Caco-2 (cell line): ENCODE measurements at places on chromosomes 2 and 18.

DNA sequence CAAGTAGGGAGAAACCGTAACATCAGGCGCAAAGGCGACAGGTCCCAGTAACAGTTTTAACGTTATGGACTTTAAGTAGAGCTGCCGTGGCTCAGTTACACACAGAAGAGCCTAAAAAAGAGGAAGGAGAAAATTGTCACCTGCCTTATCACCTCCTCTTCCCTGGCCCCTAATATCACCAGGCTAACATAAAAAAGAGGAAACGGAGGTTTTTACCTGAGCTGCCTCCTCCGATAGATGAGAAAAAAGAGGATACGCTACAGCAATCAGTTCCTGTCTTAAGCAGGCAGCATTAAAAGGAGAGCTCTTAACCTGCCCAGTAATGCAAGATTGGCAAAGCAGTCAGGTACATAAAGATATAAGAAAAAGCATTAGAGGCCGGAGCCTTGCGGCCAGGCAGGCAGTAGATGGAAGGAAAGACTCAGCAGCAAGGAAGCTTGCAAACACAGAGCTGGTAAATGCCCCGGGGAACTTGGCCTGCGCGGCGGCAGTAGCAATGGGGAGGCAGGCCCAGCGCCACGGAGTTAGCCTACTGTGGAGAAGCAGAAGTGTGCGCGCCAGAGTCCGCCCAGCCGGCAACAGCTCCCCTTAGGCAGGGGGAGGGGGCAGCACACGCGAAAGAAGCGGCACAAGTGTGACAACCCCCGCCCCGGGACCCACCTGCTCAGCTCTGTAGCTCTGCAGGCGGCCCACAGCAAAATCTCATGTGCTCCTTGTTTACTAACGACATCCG is 116.3 kb upstream of the SCN7A start:
- no peak for DNase-seq

DNA sequence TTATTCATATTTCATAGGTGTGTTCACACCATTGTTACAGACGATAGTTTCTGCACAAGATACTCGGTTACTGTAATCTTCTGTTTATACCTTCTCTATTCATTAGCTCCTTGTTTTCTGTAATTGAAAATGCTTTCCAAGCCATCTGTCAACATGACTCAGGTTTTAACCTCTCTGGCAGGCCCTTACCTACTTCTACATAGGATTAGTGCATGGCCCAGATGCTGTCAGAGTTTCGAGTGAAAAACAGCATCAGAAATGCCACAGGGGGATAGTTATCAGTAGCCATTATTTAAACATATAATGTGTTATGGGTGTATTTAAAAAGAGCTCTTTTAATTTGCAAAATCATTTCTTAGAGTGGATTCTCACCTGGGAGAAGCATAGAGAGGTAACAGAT is 596.4 kb downstream of the FBXO15 start:
- no peak for DNase-seq

DNA sequence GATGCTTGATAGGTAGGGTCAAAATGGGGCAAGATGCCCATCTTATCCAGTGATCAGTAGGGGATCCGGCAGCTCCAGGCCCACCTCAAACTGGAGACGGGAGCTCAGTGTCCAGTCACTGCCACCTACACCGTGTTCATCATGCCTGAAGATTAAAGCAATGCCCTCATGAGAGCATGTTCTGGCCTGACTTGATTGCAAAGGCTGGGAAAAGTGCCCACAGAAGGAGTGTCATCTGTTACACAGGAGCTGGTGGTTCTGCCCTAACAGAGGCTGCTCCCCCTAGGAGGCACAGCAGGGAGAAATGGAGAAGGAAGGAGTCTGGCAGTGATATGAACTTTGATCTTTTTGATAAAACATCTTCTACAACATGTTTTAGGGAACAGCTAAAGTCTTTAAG is 92.3 kb downstream of the CCBE1 start:
- no peak for DNase-seq

DNA sequence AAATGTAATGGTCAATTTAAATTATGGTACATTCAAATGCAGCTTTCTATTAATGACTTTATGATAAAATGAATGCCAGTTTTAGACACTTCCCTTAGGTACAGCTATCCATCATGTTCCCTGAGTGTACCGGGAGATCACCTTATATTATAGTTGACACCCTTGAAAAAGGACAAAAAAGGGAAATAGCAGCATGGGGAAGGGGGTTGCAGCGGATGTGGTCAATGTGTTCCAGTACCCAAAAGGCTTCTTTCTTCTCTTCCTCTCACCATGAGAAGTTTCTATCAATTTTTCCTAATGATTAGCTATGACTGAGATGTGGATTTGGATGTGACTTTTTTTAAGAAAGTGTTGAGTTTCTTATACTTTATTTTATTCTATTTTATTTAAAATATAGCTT is 154.4 kb downstream of the CCDC85A start:
- DNase-seq: no peak

- DNase-seq: no peak
These were observed 13.1 kb upstream of the MLPH start for GRCh38 chr2:237473878-237474441.

- DNase-seq: no peak
These were observed 42.6 kb upstream of the MAPRE2 start for GRCh38 chr18:34998661-34999060.

DNA sequence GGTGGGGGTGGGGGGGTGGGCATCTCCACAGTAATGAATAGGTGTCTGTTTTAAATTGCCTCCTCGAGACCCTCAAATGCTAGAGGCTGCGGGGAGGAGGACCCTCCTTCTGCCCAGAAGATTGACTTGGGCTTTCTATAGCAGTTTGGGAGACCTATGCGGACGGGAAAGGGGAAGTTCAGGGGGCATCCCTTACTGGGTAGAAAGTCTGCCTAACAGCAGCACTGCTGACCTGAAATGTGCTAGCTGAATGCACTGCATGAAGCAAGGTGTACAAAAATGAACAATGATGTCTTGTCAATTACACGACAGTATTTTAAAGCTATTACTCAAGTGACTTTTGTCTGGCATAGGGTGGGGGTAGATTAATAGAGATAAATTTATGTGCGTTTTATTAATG is 2.5 kb downstream of the DCC start:
- no peak for DNase-seq

DNA sequence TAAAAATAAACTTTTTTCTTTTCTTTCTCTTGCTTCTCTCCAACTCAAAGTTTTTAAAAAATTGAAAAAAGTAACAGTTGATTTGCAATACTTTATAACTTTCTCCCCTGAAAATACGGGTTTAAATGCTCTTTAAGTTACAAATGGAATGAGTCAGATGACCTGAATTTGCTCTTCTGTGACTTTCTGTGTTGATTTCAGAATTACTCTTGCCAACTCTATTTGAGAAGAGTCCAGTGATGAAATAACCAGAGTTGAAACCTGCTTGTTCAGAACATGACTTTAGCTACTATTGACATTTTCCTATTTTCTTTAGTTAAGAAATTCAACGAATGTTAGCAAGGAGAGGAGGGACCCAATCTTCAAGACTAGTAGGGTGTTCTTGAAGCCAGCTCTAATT is 146.1 kb upstream of the ZSWIM2 start:
- DNase-seq: no peak

DNA sequence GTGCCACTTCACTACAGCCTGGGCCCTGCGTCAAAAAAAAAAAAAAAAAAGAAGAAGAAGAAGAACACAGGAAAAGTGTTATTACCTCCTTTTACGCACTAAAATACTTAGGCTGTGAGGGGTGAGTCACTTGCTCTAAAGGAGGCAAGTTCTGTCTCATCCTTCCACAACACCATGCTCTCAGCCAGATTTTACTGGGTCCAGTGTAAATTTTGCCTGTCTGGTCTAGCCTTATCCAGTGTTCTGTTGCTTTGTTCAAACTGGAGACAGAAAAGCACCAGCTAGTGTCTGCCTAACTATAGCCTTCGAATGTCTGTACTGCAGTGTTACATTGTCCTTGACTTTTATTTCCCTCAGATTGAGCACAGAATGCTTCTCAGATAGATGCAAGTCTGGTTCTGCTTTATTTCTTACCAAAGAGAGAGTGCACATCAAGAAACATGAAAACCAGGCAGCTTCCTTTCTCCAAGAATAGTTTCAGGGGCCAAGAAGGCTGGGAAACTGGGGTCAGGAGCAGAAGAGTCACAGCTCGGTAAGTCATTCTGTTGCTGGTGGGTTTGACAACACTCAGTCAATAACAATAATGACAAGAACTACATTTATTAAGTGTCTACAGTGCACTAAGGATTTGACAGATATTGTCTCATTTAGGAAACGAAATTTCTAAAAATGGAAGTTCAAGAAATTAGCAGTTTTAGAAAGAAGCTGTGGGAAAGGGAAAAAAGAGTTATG is 3.1 kb upstream of the MSGN1 start:
- no peak for DNase-seq

DNA sequence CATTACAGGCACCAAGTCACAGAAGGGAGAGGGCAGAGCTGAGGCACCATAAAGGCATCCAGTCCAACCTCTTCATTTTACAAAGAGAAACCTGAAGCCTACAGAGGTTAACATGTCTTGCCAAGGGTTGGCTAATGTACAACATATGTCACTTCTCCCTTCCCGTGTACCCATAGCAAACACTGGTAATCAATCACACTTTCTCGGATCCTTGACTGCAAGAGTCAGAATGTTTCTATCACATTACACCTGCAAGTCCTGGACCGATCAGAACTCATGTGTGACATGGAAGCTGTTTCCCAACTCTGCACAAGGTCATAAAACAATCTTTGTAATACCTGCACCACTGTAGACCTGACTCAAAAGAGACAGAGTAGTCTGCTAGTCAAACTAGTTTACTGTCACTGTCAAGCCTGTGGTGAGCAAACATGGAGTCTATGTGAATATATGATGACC is 6.0 kb downstream of the ANKRD44 start:
- DNase-seq: no peak

DNA sequence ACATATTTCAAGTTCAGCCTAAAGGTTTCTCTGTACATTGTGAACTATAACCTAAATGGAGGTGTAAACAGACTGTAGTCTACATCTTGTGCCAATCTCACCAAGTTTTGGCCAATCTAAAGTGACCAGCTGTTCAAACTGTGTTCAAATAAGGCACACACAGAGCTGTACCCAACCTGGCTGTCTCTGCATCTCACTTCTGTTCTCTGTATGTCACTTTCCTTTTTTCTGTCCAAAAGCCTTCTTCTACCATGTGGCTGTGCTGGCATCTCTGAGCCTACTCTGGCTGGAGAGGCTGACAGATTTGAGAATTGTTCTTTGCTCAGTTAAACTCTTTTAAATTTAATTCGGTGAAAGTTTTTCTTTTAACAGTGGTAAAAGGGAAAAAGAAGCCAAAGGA is 817.9 kb downstream of the SOCS6 start:
- DNase-seq: no peak

- DNase-seq: no peak
These were observed 48.4 kb downstream of the ATP8B1 start for GRCh38 chr18:57754577-57755338.

DNA sequence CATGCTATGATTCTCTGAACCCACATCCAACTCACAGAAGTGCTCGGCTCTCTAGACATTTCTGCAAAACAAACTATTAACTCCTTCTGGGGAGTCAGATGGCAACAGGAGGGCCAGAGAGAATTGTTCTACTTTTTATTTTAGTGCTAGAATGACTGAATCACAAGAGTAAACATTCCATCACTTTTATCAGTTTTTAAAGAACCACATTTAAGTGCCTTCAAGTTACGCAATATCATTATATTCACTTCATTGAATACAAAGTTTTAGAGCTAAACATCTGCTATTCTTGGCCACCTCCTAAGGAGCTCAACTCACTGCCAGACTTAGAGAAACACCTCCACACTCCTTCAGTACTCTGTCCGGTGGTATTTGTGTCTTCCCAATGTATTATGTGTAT is 22.4 kb downstream of the B4GALT6 start:
- DNase-seq: no peak

GRCh38 chr2:163859951-163860350 is 124.1 kb upstream of the FIGN start:
- DNase-seq: no peak

- no peak for DNase-seq
These were observed 305.4 kb upstream of the HS6ST1 start for GRCh38 chr2:128623776-128624761.

DNA sequence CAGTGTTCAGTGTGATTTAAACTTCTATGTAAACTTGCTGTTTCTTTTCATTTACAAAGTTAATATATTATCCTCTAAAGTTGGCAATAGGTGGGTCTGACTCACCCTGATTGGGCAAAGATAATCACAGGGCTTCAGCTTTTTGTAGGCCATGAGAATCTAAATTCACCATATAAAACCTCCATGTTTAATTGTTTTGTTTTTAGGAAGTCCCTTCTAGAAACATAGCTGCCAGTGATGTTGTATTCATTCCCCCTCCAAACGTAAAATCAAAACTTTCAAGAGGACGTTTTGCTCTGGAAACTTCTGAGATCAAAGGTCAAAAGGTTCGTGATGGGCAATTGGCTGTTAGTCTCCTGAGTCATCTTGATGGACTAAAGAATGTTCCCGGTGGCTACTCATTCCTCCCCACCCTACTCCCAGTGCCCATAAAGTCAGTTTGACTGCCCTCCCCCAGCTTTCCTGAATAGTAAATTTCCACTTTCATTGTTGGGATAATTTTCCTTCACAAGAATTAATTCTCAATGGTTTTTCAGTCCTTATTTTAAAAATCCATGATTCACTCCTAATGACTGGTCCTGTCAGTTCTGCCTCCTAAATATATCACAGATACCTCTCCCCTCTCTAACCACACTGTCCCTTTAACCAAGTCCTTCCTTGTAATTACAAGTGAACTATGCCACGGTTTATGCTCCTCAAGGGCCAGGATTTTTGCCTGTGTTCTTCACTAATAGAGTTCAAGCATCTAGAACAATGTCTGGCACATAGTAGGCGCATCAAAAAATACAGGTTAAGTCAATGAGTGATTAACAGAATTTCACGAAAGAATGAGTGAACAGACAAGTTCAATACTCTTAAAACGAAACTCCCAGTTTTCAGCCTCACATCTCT is 164.4 kb upstream of the VRK2 start:
- DNase-seq: peak; percentile 27

DNA sequence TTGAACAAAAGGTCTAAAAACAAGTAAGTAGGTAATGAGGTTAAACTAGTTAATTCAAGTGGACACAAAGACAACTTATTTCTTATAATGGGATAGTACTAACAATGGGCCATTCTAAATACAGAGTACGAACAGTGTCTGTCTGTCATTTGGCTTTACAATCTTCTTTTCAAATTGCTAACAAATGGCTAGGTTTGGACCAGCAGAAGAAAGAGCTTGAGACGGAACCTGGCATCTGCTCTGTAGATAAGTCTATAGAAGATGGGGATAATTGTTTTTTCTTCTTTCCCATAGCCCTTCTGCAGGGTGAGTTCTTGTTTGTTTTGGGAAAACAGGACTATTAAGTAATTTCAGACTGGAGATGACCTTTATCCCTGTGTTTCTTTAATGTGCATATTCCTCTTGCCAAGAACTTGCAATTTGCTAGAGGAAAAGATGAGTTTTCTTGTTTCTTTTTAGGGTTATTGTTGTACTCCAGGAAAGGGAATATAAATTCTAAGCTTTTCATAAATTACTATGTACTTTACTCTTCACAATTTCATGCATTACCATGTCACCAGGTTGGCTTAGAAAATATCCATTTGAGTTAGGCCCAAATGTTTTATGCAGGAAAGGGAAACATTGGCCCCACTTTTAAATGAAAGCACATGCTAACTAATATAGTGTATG is 500.5 kb upstream of the SYT4 start:
- DNase-seq: no peak

- no peak for DNase-seq
These were observed 11.2 kb downstream of the PMAIP1 start for GRCh38 chr18:59910967-59911366.
